ENCODE measurements at places on chromosomes 4 and X. TPM values are rescaled to one million over a fixed set of nuclear protein-coding genes. Genes with fewer than 3 reads are reported as not detected.

The ZXDB gene
- total RNA-seq = 31.3 TPM

The CAMK2D gene
- total RNA-seq = 24.7 TPM

The MAGEA11 gene
- total RNA-seq = not detected

The ENAM gene
- 0.33 TPM for total RNA-seq

The GPR82 gene
- total RNA-seq = 0.38 TPM

GRCh38 chrX:17361620-17362019 is 13.4 kb upstream of the NHS start:
- H3K27me3 ChIP-seq = no peaks in the 10 kb centered on the region
- no peak overlapping the region for H3K4me3 ChIP-seq
- no peaks in the 10 kb centered on the region for H3K36me3 ChIP-seq
- no peak overlapping the region for H3K27ac ChIP-seq

DNA sequence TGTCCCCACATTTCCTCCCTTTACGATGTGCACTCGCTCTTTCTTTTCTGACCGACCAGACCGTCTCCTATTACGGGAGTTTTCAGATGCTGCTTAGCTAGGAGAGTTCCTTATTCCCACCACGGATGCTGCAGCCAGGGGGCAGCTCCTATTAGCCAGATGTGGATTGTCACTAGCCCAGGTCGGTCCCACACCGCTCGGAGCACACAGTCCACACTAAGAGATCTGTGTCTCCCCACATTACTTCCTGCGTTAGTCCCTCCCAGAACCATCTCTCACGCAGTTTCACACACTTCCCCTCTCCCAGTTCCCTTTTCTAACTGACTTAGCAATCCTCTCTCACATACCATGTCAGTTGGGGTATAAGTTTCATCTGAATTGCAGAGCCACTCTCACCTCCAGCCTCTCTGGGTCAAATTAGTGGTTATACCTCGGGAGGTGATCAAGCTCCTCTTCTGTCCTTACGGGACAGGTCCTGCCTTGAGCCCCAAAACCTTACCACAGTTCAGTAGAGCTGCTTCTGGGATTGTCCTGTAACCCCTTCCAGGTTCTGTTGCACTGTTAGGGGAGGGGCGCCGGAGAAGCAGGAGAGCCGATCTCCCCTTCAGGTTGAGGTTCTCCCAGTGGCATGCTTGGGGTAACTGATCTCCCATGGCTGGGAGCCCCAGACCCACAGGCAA is 28.2 kb downstream of the SULT1E1 start:
- no peak overlapping the region for H3K27ac ChIP-seq
- no peaks in the 10 kb centered on the region for H3K27me3 ChIP-seq
- no peaks in the 10 kb centered on the region for H3K36me3 ChIP-seq
- H3K4me3 ChIP-seq = no peak overlapping the region

- H3K4me3 ChIP-seq = no peak overlapping the region
- no peak for DNase-seq
- no peak overlapping the region for H3K27ac ChIP-seq
- no peaks in the 10 kb centered on the region for H3K36me3 ChIP-seq
- no peaks in the 10 kb centered on the region for H3K4me1 ChIP-seq
Measured at GRCh38 chr4:150994721-150995120, 20.4 kb downstream of the LRBA start.

DNA sequence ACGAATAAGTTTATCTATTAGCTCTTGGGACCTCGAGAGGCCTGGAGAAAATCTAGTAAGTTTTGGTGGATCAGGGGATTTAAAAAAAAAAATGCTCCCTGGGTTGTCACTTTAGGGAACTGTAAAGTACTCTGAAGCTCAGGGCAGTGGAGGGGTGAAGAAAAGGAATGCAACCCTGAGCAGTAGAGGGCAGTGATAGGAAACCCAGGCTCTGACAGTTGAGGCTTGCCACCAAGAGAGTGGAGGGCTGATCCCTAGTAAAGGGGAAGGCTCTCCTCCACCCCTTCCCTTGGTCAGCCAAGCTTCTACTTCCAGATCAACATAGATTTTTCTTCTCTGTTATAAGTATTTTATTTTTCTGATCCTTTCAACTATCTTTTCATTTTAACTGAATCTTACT is 73.1 kb downstream of the FBXO8 start:
- H3K4me1 ChIP-seq = peaks cover 5% of the 10 kb centered on the region
- peaks cover 40% of the 10 kb centered on the region for H3K27me3 ChIP-seq
- H3K36me3 ChIP-seq = no peaks in the 10 kb centered on the region
- H3K27ac ChIP-seq = no peak overlapping the region

All from adrenal gland (tissue), 19 donors.